ENCODE measurements at places on chromosomes 11 and 22.

- no peak for DNase-seq
Measured at GRCh38 chr11:813456-814096, 3.8 kb downstream of the RPLP2 start.

- DNase-seq, result no peak
Measured at GRCh38 chr22:29658176-29658575, 54.7 kb downstream of the NF2 start.

GRCh38 chr11:3859373-3859881, 4.0 kb downstream of the STIM1 start:
- no peak for DNase-seq

GRCh38 chr11:73270016-73270854, 1.9 kb upstream of the P2RY6 start:
- DNase-seq, result no peak

DNA sequence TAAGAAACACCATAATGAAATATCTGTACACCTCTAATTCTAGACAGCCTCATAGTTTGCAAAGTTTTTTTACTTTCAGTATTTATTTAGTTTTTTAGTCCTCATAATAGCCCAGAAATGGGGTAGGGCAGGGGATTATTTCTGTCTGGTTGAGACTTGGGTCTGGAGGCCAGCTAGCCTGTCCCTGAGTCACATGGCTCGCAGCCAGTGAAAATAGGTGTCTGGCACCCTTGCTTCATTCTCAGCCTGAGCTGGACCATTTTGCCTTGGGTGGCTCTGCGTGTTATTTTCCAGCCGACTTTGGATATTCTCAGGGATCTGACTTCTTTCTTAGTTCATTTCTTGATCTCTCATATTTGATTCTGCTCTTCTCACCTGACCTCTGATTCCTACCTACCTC, 123.9 kb upstream of the NARS2 start:
- no peak for DNase-seq

DNA sequence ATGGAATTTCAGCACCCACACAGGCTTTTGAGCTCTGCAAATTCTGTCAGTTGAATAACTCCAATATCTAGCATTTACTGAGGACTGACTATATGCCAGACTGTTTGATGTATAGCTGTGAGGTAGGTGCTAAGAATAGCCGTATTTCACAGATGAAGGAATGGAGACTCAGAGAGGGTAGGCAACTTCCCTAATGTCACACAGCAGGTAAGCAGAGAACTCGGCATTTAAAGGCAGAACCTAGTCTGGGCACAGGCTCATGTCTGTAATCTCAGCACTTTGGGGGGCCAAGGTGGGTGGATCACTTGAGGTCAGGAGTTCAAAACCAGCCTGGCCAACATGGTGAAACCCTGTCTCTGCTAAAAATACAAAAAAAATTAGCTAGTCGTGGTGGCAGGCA, 184.1 kb downstream of the BCR start:
- no peak for DNase-seq

DNA sequence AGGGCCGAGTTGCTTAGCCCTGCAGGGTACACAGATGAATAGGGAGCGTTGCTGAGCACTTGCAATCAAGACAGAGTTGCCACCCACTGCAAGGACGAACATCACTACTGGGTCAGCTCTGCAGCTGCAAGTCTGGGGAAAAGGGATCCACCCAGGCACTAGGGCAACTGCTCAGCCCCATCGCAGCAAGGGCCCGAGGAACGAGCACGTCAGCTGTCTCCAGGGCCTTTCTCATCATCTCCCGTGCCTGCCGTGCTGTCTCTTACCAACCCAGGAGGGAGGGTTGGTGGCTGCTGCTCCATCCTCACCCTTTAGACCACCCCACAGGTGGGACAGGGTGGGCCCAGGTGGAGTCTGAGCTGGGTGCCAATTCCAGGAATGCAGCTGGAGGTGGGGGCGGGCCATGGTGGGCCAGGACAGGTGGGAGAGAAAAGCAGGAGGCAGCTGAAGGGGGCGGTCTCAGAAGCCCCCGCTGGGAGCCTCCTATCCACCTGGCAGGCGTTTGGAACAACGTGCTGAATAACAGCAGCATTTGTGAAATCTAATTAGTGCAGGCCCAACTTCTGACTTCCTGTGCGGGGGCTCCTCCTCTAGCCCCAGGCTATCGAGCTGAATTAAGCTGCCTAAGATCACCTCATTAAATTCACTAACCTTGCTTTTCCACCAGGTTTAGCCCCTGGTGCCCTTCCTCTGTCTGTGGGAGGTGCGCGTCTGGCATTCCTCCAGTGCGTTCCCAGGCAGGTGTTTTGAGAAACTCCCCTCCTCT, 252.5 kb downstream of the ST3GAL4 start:
- no peak for DNase-seq

GRCh38 chr11:1285316-1285744, 24.1 kb downstream of the TOLLIP start:
- DNase-seq, result no peak

GRCh38 chr11:30260813-30261212, 30.0 kb downstream of the FSHB start:
- no peak for DNase-seq

- DNase-seq, result no peak
Measured at GRCh38 chr22:19996694-19997384, 19.8 kb downstream of the ARVCF start.

DNA sequence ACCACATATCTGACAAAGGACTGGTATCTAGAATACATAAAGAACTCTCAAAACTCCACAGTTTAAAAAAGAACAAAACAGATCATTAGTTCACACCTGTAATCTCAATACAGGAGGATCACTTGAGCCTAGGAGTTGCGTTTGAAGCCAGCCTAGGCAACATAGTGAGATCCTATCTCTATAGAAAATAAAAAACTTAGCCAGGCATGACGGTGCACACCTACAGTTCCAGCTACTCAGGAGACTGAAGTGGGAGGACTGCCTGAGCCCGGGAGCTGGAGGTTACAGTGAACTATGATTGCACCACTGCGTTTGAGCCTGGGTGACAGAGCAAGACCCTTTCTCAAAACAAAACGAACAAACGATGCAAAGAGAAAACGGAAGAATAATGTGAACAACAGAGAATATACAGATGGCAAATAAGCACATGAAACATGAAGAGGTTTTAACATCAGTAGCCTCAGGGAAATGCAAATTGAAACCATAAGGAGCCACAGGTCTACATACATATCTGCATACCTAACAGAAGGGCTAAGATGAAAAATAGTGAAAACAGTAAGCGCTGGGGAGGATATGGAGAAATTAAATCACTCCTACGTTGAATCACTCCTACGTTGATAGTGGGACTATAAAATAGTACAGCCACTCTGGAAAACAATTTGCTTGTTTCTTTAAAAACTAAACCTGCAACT, 70.7 kb downstream of the DGCR2 start:
- no peak for DNase-seq

- DNase-seq, result no peak
Measured at GRCh38 chr22:40826984-40827741, 8.0 kb upstream of the SLC25A17 start.

- DNase-seq, result no peak
Measured at GRCh38 chr11:69213316-69213715, 57.6 kb downstream of the SMIM38 start.

DNA sequence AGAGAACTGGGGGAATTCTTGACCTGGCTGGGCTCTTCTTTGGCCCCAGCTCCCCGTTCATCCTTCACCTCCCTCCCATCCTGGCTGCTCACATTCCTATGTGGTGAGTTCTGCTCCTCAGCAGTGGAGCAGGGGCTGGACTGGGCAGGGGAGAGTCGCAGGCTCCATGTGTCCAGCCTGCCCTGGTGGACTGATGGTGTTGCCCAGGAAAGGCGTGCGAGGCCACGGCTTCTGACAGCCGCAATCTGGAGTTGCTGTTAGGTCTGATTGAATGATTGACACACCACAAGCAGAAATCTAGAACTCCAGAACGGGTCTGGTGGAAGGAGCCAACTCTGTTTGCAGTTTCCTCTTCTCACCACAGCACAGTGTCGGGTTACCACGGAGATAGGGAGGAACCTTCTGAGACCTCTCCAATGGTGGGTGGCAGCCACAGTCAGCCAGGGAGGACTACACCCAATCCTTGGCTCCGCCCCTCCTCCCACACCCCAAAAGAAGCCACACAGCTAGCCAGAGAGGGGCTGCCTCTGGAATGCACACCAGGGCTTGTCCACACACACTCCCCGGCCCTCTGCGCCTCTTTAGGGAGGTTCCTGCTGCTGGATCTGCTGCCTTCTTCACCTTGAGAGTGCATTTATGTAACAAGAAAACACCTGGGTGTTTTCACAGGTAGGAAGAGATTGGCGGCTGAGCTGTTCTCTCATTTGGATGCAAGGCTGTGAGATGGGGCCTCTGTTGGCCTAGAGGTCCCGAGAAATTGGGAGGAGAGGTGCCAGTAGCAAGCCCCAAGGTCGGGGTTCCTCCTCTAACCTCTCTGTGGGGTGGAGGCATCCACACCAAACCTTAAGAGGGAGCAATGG, 56.4 kb upstream of the CD44 start:
- DNase-seq, result peak; percentile 6

GRCh38 chr11:67541198-67541597, 18.0 kb upstream of the CABP2 start:
- no peak for DNase-seq
